ENCODE measurements at places on chromosomes 3 and 15.

GRCh38 chr3:126491221-126492013, 15.7 kb upstream of the ZXDC start:
- DNase-seq = no peak

DNA sequence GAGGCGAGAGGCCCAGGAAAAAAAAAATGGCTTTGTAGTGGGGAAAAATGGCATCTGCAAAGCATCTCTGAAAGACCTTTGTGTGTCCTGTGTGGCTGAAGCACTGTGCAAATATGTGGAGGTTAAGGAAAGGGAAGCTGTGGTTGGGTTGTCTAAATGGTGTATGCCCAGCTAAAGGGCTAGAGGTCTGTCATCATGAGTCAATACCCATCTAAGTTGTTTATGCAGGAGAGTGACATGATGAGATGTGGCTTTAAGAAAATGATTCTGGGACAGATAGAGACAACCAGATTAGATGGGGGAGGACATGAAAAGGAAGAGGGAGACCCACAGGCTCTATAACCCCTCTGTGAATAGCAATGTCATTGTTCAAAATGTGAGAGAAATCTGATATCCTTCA, 280.7 kb downstream of the MFSD1 start:
- peak; percentile 38 for DNase-seq

DNA sequence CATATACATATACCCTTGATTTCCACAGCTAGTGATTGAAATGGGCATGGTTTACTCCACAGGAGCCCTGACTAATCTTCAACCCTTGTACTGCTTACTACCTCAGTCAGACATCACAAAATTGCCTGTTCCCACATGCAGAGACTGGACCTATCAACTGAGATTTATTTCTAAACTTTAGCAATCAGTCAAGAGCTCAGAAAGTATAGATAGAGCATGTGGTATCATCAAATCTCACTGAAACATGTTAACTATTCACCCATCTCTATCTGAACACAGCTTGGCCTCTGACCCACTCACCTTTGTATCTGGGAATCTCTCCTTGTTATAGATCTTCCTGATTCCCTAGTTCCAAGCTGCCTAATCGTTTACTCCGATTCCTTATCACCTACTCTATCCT, 14.6 kb downstream of the ADAM10 start:
- DNase-seq = no peak

GRCh38 chr3:11803977-11804892, 42.5 kb downstream of the TAMM41 start:
- no peak for DNase-seq

- no peak for DNase-seq
Measured at GRCh38 chr3:8663177-8664061, 18.8 kb upstream of the SSUH2 start.

DNA sequence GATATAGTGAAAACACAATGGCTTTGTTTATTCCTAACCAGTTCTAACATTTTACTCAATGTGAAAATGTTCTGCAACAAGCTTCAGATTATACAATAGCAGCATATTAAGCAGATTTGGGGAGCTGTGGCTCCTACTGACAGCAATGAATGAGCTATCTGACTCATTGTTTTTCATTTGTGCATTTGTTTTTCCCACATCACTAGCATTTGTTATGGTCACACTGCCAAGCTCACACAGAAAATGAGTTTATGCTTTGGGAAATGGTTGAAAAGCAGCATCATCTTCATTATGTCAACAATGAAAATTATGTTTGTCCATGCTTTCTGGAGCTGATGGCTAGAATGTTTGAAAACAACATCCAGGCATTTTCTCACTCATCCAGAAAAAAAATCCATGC, 53.5 kb downstream of the ZPLD1 start:
- no peak for DNase-seq

Measured in BJ (cell line).